GM23248 (cell line): ENCODE measurements at places on chromosomes 16 and 17. TPM values are rescaled to one million over a fixed set of nuclear protein-coding genes. Genes with fewer than 3 reads are reported as not detected.

- H3K4me1 ChIP-seq: no peaks in the 10 kb centered on the region
- H3K36me3 ChIP-seq: no peaks in the 10 kb centered on the region
- no peaks in the 10 kb centered on the region for H3K27me3 ChIP-seq
- DNase-seq: peak; percentile 17
- no peak overlapping the region for H3K27ac ChIP-seq
Observed at GRCh38 chr17:1958134-1958881, 66.8 kb downstream of the RTN4RL1 start.

GRCh38 chr17:1865252-1866037 is 35.6 kb downstream of the RPA1 start:
- H3K4me1 ChIP-seq: no peaks in the 10 kb centered on the region
- H3K36me3 ChIP-seq: no peaks in the 10 kb centered on the region
- H3K27me3 ChIP-seq: no peaks in the 10 kb centered on the region
- H3K27ac ChIP-seq: no peak overlapping the region
- no peak overlapping the region for H3K4me3 ChIP-seq
- peak; percentile 50 for DNase-seq

DNA sequence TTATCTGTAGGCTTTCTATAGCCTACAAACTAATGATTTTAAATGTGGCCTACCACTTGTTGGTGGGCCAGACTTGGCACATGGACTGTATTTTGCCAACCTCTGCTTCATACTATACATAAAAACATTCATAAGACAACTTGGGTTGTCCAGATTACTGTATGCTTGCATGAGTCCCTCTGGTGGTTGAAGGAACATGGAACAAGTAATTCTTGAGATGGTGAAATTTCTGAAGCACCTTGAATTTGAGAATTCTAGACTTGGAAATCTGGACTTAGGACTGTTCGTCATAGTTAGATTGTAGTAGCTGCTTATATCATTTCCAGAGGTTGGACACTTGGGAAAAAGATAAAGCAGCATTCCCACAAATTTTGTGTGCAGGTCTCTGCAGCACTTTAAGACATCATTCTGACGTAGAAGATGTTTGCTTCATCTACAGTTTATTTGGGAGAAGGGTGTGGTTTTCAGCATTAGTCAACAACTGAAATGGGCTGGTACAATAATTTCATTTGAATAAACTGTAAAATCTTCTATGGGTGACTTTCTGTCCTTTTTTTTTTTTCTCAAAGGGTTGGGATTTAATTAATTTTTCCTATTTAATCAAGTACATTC is 31.2 kb downstream of the NFATC3 start:
- DNase-seq: peak; percentile 61
- no peaks in the 10 kb centered on the region for H3K36me3 ChIP-seq
- no peaks in the 10 kb centered on the region for H3K27me3 ChIP-seq
- H3K4me1 ChIP-seq: no peaks in the 10 kb centered on the region
- no peak overlapping the region for H3K27ac ChIP-seq
- no peak overlapping the region for H3K4me3 ChIP-seq

GRCh38 chr17:70834039-70834438 is 664.7 kb downstream of the KCNJ2 start:
- no peaks in the 10 kb centered on the region for H3K36me3 ChIP-seq
- no peak overlapping the region for H3K4me3 ChIP-seq
- no peak overlapping the region for H3K27ac ChIP-seq
- H3K27me3 ChIP-seq: no peaks in the 10 kb centered on the region
- no peak for DNase-seq

DNA sequence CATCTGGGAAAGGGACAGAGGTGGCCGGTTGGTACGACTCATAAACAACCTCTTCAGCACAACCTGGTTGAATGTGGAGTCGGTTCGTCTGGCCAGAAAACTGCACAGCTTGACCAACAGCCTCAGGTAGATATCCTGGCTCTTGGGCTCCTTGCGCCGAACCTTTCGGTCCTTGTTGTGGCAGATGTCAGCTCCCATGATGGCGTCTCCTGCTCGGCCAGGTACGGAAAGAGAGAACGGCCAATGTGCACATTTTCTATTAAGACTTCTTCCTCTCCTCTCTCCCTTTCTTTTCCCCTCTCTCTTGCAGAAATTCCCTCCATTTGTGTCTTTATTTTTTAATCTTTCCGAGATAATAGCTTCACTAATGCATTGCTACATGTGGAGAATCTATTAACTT is 41.8 kb upstream of the CNTNAP4 start:
- no peak for DNase-seq
- no peak overlapping the region for H3K4me3 ChIP-seq
- H3K27ac ChIP-seq: no peak overlapping the region
- H3K36me3 ChIP-seq: no peaks in the 10 kb centered on the region

DNA sequence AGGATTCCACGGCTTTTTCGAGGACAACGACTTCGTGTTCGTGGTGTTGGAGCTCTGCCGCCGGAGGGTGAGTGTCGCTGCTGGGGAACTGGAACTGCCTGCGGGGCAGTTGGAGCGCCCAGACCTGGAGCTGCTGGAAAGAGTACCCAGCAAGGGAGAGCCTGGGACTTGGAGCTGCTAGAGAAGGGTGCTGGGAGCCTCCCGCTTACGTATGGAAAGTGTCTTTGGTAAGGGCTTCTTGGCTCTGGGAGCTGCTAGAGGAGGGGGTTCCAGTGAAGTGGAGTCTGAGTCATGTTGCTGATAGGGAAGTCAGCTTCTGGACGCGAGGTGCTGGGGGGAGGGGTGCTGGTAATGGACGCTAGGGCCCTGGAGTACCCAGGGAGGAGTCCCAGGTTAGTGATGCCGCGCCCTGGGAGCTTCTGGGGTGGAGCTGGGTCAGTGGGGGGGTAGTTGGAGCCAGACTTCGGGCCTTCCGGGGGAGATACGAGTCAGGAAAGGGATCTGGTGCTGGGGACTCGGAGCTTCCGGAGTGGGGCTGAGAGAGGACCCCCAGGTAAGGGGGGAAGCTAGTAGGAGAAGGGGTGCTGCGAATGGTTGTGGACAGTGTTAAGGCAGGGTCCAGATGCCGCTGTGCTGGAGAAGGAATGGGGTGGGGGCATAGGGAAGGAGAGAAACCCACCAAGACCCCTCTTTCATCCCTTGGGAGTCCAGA is 741 bp downstream of the PLK1 start:
- peak overlapping the region; percentile 78 for H3K4me3 ChIP-seq
- H3K27ac ChIP-seq: 0 out of 2 replicates have a peak overlapping the region, but pooled peaks have one; percentile 7
- DNase-seq: no peak
- peaks cover 3% of the 10 kb centered on the region; the same call in 1 of the 2 replicates for H3K36me3 ChIP-seq
- H3K27me3 ChIP-seq: no peaks in the 10 kb centered on the region

The CBX8 gene
- 2.7 and 3.9 TPM in 2 replicates for total RNA-seq

DNA sequence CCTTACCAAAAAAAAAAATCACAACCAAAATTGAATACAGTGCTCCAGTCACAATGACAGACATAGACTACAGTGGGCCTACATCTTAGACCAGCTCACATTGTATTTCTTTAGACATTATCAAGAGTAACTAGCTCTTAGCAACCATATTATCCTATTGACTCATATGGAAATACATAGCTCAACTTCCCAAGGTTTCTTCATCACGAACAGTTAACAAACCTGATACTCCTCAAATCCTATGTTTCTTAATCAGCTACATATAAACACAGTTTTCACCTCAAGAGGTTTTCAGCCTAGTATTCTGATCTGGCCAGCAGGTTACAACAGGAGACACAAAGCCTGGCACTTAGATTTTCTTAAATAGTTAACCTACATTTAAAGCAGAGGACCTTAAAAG is 29.7 kb downstream of the CMC2 start:
- peaks cover 5% of the 10 kb centered on the region; the same call in 1 of the 2 replicates for H3K36me3 ChIP-seq
- H3K27me3 ChIP-seq: no peaks in the 10 kb centered on the region
- DNase-seq: no peak
- H3K4me3 ChIP-seq: no peak overlapping the region
- H3K27ac ChIP-seq: no peak overlapping the region

The CSH2 gene
- total RNA-seq: not detected in 2 replicates

The TBC1D28 gene
- not detected in 2 replicates for total RNA-seq

DNA sequence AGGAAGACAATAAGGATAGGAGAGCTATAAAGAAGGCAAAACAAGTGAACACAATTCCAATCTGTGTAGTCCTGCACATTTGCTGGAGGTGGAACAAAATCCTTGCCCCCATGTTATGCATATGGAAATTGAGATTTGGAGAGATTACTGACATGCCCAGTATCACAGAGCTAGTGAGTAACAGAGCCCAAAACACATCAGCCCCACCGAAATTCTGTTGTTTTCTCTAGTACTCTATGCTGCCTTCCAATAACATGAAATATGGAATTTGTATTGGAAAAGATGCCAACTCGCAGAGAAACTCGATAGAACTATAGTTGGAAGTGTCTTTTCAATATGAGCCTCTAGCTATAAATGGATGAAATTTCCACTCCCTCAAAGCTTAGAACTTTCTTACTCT is 456.6 kb downstream of the CDH13 start:
- no peak for DNase-seq
- no peaks in the 10 kb centered on the region for H3K4me1 ChIP-seq
- no peaks in the 10 kb centered on the region for H3K27me3 ChIP-seq

The SPIRE2 gene
- 3.6 TPM in 1 of 2 replicates, not detected in the other for total RNA-seq

The SSTR5 gene
- total RNA-seq: not detected in 2 replicates

The GSG1L gene
- not detected in 2 replicates for total RNA-seq

DNA sequence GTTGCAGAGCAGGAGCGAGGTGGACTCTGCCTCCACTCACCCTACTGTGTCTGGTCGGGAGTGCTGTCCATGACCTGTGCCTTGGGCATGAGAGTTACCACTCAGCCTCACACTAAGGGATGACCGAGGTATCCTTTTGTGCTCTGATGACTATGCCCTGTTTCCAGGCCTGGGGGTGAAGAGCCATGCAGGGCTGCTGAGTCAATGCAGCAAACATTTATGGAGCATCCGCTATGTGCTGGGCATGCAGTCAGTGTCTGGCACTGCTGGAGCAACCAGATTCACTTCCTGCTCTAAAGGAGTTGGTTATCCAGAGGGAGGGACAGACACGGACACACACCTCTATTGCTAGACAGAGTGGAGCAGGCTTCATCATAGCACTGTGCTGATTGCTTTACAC is 7.6 kb upstream of the HNF1B start:
- H3K27ac ChIP-seq: peak overlapping the region; percentile 41
- H3K4me1 ChIP-seq: peaks cover 11% of the 10 kb centered on the region
- H3K27me3 ChIP-seq: peaks cover 12% of the 10 kb centered on the region
- H3K36me3 ChIP-seq: no peaks in the 10 kb centered on the region
- H3K4me3 ChIP-seq: no peak overlapping the region

DNA sequence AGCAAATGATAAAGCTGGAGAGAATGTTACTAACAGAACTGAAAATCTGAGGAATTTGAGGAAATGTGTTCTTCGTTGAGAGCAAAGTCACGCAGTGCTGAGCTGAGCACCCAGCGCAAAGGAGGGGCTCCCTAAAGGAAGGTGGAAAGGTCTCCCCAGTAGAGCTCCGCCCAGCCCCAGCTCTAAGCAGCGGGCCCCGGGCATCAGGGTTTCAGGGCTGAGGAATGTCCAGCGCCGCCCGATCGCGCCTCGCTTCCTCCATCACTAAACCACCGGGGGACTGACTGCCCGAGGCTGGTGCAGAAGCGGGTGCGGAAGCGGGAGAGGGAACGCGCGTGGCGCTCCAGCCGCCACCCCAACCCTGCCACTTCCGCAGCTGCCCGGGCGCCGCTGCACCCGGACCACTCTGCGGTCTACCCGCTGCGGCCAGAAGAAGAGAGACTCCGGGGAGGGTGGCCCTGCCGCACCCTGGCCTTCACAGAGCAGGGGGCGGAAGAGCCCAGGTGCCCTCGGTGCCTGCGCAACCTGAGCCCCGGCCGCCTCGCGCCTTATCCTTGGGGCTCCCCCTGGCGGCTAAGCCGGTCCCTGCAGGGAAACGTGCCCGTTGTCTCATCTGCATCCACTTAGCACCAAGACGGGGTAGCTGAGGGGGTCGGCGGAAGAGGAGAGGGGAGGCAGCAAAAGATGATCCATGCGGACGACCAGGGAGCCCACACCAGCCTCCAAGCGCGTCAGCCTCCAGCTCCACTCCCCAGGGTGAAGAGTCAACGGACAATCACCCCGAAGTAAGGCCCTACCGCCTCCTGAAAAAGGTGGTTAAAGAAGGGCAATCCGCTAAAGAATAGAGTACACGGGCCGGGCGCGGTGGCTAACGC is 12.4 kb upstream of the GUCY2D start:
- peaks cover 14% of the 10 kb centered on the region for H3K4me1 ChIP-seq
- peak; percentile 75 for DNase-seq
- H3K4me3 ChIP-seq: peak overlapping the region; percentile 79

GRCh38 chr16:58582971-58583765 is 46.5 kb downstream of the CNOT1 start:
- peaks cover 8% of the 10 kb centered on the region for H3K4me1 ChIP-seq
- H3K27ac ChIP-seq: no peak overlapping the region
- H3K4me3 ChIP-seq: no peak overlapping the region

- H3K4me3 ChIP-seq: no peak overlapping the region
- peak overlapping the region; percentile 39 for H3K27ac ChIP-seq
- H3K4me1 ChIP-seq: peaks cover 15% of the 10 kb centered on the region
- no peaks in the 10 kb centered on the region for H3K27me3 ChIP-seq
Observed at GRCh38 chr17:75996665-75997590, 3.7 kb upstream of the CDK3 start.

The CBLN1 gene
- not detected in 2 replicates for total RNA-seq

The SLC16A13 gene
- total RNA-seq: 0.25 TPM in 1 of 2 replicates, not detected in the other

The FBXW10 gene
- 0.11 and 0.25 TPM in 2 replicates for total RNA-seq

DNA sequence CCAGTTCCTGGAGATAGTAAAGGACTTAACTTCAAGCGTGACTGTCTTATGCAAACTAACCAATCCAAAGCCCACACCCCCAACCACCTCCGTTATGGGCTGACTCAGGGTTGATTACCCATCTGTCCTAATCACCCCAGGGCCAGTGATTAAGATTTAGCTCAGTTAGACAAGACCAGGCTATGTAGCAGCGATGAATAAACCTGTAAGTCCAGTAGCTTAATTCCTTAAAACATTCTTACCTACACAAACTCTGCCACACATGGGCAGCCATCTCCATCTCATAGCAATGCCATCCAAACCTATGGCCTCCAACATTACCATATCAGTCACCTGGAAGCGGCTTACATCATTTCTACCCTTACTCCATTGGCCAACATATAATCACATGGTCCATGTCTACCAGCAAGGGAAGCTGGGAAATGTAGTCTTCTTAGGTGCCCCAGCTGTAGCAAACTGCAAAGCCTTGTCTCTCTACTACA is 266.7 kb downstream of the SHISA9 start:
- H3K27ac ChIP-seq: no peak overlapping the region
- no peaks in the 10 kb centered on the region for H3K36me3 ChIP-seq
- no peak overlapping the region for H3K4me3 ChIP-seq
- H3K27me3 ChIP-seq: no peaks in the 10 kb centered on the region
- DNase-seq: no peak

The CNGB1 gene
- total RNA-seq: not detected in 2 replicates
